H7 (cell line): ENCODE measurements at places on chromosomes 6 and 20.

GRCh38 chr20:46277602-46278001 is 30.7 kb downstream of the CDH22 start:
- DNase-seq, result peak; percentile 62

GRCh38 chr20:59776059-59776603 is 157.3 kb downstream of the SYCP2 start:
- DNase-seq, result peak; percentile 11

- no peak for DNase-seq
These were observed 28.3 kb upstream of the RIPPLY2 start for GRCh38 chr6:83824831-83825230.

- no peak for DNase-seq
These were observed 20.5 kb downstream of the CLVS2 start for GRCh38 chr6:123016431-123017103.

DNA sequence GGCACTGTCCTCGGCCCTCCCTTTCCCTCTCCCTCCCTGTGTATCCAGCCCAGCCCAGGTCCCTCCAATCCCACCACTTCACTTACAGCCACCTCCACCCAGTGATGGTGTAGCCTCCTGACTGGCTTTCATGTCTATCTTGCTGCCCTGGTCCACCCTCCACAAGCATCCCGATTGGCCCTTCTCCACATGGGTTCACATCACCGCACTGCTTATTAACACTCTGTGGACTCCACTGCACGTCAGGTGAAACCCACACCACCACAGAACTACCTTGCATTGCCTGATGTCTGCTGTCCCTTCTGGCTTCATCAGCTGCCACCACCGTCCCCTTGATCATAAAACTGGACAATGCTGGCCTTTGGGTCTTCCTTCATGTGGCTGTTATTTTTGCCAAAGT is 220.4 kb upstream of the ARID1B start:
- DNase-seq, result no peak

DNA sequence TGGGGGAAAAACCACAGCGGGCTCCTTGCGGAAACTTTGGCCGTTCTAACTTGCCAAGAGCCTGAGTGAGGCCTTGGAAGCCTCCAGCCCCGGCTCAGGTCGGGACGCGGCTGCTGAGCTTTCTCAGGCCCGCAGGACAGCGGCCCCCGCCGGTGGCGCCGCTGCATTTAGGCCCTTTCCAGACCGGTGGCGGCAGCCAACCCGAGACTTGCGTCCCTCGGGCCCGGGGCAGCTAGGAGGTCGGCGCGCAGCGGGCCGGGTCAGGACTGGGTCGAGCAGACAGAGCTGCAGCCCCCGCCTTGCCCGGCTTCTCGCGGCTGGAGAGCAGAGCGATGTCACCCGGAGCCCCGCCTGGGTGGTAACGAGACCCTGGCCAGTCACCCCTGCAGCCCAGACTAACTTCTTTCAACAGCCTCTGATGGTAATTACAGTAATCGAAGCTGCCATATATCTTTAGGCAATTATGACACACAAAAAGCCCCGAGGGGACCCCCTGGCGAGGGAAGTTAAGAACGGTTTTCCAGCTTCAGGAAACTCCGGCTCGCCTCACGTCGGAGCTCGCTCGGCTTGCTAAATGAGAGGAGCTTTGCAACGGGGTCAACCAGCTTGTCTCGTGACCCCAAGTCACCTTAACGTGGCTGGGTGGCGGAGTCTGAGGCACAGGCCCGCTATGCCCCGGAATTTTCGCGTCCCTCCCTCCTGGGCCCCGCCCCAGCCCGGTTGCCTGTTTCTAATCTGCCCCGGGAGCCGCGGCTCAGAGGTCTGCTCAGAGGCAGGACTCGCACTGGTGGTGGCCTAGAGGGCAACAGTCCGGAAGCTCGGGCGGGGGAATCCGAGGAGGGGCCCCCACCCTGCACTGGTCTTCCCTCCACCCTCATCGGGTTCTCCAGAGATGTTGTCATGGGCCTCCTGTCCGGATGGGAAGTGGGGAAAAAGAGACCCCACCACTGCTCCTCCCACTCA is 3.0 kb downstream of the NR2E1 start:
- DNase-seq, result peak; percentile 88

- DNase-seq, result no peak
These were observed 38.4 kb downstream of the AKAP7 start for GRCh38 chr6:131173680-131174079.

- no peak for DNase-seq
These were observed 134.3 kb upstream of the CDH4 start for GRCh38 chr20:61117725-61118124.

- peak; percentile 55 for DNase-seq
These were observed 87.4 kb downstream of the NOL4L start for GRCh38 chr20:32497589-32498224.

GRCh38 chr6:68754681-68755213 is 119.7 kb downstream of the ADGRB3 start:
- DNase-seq, result no peak

DNA sequence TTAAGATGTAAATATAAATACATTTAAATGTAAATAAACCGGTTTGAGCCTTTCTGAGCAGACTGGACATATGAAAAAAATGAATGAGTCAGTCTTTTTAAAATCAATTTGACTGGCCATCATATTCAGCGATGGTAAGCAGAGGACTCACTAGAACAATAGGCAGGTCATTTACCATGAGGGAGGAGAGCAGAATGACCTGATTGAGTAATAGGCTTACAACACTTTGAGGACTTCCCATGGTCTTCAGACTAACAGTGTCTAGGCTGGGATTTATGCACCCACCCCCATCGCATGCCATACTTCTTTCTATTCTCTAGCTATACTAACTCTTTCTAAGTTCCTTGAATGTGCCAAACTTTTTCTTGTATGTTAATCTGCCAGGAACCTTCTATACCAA is 241.9 kb upstream of the RAB32 start:
- DNase-seq, result no peak

GRCh38 chr6:117553142-117553541 is 49.2 kb downstream of the GOPC start:
- no peak for DNase-seq

GRCh38 chr20:33578510-33578909 is 83.6 kb upstream of the C20orf144 start:
- no peak for DNase-seq

DNA sequence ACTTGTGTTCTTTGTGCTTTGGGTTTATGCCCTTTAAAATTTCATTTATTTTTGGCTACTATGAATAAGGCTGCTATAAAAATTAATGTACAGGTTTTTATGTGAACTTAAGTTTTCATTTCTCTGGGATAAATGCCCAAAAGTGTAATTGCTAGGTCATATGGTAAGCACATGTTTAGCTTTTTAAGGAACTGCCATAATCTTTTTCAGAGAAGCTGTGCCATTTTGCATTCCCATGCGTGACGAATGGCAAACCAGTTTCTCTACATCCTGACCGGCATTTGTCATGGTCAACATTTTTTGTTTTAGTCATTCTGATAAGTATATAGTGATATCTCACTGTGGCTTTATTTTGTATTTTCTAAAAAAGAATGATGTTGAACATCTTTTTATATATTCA is 236.0 kb upstream of the SGK1 start:
- no peak for DNase-seq

DNA sequence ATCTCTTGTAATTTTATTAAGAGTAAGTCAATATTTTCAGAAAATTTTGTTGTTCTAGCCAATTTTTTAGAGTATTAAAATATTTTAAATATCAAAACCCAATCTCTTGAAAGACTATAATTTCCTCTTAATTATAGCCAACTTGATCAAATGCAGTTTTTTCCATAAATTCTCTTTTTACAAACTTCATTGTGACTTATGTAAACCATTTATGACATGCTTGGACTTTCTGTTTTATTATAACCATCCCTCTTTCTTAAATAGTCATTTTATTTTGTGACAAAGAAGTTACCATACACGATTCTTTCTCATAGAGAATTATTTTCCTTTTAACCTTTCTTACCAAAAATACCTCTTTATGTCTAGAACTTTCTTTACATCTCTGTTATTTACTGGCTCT is 1075.5 kb downstream of the KHDRBS2 start:
- DNase-seq, result no peak

- no peak for DNase-seq
These were observed 66.7 kb downstream of the SYNDIG1 start for GRCh38 chr20:24535941-24536730.

GRCh38 chr6:83466328-83466727 is 35.5 kb upstream of the ME1 start:
- no peak for DNase-seq

- no peak for DNase-seq
These were observed 93.7 kb downstream of the DST start for GRCh38 chr6:56549014-56549413.

DNA sequence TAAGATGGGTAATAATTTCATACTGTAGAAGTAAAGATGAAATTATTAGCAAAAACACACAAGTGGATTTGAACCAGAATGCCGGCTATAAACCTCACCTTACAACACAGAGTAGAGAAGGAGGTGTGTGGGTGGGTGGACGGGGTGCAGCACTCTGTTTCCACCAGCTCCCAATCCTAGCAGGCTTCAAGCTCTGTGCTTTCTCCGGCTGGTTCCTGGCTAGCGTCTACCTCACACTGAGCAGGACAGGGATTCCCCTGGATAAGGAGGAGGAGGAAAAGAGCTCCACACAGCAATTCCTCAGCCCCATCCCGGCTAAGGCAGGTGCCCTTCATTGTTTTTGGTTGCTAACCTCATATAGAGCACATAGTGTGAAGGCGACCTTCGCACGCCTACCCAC is 453.3 kb downstream of the C6orf118 start:
- peak; percentile 14 for DNase-seq

DNA sequence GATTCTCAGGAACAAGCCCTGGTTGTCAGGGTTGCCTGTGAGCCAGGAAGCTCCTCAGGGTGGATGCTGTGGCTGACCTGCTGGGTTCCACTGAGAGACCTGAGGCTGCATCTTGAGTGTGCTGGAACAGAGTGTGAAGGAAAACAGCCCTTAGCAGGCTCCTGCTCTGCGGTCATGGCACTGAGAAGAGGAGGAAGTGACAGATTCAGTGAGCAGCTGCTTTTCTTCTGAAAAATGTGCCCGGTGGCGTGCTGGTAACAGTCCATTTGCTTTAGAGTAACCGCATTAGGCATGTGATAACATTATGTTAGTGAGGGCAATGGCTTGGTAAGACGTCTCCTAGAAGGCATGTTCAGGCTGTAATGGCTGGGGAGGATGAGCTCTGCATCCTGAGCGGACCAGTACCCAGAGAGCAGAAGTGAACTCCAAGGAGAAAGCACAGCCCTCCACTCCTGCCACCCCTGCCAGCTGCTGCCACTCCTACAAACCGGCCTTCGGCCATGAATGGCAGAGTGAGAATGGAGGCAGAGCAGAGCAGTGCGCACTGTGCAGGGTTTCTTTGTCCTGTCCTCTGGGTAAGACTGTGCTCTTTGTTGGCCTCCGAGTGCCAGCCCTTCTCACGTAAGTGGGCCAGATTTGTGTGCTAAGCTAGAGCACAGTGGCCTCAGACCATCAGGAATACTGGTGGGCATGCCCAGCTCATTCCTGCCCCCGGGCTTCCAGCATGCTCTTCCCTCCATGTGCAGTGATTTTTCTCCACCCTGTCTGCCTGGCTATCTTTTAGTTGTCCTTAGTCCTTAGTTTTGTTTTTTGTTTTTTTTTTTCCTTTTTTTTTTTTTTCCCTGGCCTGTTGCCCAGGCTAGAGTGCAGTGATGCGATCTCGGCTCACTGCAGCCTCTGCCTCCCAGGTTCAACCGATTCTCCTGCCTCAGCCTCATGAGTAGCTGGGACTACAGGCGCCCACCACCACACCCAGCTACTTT is 98.1 kb upstream of the VSTM2L start:
- DNase-seq, result no peak

DNA sequence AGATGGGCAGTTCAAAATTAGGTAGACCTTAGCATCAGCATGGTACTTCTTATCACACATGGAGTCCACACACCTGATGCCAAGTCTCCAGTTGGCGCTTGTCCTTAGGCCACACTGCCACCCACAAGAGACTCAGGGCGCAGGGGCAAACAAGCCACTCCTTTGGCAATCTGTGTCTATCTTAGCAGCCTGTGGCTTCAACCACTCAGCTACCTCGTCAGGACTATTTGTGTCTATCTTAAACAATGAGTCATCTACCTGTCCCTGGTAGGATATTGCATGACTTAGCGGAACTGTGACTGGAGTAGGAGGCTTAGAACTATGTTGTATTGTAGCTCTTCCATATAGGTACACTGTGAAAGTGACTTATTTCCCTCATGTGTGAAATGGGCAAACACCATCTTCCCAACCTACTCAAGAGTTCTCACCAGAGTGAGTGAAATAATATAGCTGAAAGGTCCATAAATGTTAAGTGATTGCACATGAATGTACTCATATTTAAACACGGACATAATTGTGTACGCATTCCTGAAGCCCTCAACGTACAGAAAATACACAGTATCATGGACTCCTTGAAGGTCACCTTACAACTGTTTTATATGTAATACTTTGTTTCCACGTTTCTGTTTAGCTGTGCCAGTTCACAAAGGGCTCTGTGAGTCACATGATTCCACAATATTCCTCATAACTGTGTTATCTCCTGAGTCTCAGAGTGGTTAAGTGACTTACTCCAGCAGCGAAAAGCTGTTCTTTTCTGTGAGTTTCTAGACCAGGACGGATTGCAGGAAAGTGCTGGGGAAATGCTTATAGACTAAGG is 1.6 kb downstream of the TRIM27 start:
- no peak for DNase-seq

- DNase-seq, result peak; percentile 16
These were observed 136.7 kb upstream of the EEF1E1 start for GRCh38 chr6:8238773-8239683.
